Progenitor cell of endocrine pancreas (in vitro differentiated cells): ENCODE measurements at places on chromosomes 5 and 9. TPM values are rescaled to one million over a fixed set of nuclear protein-coding genes. Genes with fewer than 3 reads are reported as not detected.

The DNAJB5 gene
- 12.4 and 15.4 TPM in 2 replicates for total RNA-seq

- H3K27me3 ChIP-seq = no peaks in the 10 kb centered on the region
- H3K27ac ChIP-seq = no peak overlapping the region
- H3K4me3 ChIP-seq = no peak overlapping the region
- peaks cover 20% of the 10 kb centered on the region for H3K36me3 ChIP-seq
These were observed 23.8 kb downstream of the PHAX start for GRCh38 chr5:126624534-126624933.

The PCDHGB4 gene
- total RNA-seq = 16.1 and 17.0 TPM in 2 replicates

DNA sequence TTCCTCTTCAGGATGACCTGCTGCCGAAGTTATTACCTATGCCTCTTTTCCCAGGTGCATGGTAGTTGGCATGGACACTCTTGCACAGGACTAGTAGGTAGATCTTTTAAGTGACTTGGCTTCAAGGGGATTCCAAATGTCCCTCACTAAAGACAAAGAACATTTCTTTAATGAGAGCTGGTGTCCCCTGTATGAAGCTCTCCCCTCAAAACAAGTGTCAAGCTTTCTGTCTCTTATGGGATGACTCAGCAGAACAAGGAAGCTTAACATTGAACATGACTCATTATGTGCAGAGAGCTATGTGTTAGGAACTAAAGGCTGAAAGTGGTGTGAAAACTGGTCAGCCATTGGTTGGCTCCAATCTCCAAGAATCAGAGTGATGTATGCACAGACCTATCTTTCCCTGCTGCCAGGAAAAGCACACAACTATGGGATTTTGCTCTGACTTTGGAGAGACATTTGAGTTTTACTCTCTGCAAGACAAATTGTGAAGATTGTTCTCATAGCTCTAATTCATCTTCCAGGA is 120.5 kb downstream of the PRDM6 start:
- no peaks in the 10 kb centered on the region for H3K27me3 ChIP-seq
- DNase-seq = no peak
- no peak overlapping the region for H3K27ac ChIP-seq
- no peak overlapping the region for H3K4me3 ChIP-seq

DNA sequence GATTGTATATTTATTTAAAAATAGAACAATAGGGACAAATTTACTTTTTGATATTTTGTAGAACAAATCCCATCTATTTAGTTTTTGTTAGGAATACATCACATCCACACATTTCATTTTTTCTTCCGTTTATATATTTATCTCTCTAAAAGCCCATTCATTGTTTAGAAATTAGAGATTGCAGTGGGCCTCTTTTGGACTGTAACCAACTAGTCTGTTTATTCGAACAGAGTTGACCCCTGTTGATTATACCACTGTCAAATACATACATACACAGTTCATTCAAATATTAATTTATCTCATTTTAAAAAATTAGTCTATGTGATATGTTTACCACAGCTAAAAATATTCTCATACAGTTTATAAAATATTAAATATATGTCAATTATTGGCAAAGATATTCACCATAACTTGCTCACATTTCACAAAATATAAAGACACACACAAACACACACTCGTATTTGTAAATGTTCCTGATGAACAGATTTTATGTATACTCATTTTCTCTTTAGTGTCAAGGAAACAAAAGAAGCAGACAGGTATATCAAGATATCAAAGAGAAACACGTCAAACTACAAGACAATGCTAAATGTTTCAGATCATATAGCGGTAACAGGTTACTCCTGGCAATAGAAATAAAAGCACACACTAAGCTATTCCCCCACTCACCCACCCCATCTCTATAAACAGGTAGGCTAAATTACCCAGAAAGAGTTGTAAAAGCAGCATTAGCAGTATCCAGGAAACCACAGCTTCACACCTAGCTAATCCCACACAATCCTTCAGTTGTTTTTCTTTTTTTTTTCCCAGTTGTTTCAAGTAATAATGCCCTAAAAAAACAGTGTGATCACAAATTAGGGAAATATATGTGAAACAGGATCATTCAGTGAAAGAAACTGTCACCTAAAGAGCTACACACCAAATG is 283.9 kb downstream of the ADAMTS6 start:
- H3K27ac ChIP-seq = peak overlapping the region; percentile 33
- H3K36me3 ChIP-seq = peaks cover 1% of the 10 kb centered on the region
- peaks cover 6% of the 10 kb centered on the region for H3K4me1 ChIP-seq

- no peaks in the 10 kb centered on the region for H3K4me1 ChIP-seq
- H3K36me3 ChIP-seq = peaks cover 9% of the 10 kb centered on the region
- H3K27me3 ChIP-seq = no peaks in the 10 kb centered on the region
- no peak overlapping the region for H3K27ac ChIP-seq
These were observed 14.4 kb downstream of the TXN start for GRCh38 chr9:110241858-110242321.

DNA sequence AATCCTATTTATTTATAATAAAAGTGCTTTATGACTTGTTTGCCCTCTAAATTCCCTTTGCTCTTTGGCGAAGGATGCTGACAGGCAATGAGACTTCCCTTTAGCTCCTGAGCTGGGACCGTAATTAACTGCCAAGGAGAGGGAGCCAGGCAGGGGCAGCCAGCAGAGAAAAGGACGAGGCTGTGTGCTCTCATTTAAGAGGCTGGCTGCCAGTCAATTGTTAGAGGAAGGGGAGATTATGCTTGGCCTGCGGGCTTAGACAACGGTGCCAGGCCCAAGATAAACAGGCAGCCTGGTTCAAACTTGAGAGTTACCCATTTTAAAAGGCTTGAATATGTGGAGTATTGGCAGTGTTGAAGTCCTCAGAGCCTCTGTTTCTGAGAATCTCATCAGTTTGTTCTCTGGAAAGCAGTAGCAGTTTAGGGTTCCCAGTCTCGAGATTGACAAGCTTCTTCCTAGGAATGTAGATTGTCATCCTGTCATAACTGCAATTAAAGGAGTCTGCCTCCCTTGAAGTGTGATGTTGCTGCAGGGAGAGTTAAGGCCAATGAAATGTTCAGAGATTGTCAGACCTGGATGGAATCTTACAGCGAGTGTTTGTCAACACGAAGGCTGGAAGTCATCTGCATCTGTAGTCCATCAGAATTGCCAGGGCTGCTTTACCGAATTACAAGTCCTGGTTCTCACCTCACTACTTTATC is 113.2 kb downstream of the JAKMIP2 start:
- H3K4me1 ChIP-seq = peaks cover 11% of the 10 kb centered on the region
- peaks cover 12% of the 10 kb centered on the region for H3K27me3 ChIP-seq
- H3K36me3 ChIP-seq = peaks cover 2% of the 10 kb centered on the region

DNA sequence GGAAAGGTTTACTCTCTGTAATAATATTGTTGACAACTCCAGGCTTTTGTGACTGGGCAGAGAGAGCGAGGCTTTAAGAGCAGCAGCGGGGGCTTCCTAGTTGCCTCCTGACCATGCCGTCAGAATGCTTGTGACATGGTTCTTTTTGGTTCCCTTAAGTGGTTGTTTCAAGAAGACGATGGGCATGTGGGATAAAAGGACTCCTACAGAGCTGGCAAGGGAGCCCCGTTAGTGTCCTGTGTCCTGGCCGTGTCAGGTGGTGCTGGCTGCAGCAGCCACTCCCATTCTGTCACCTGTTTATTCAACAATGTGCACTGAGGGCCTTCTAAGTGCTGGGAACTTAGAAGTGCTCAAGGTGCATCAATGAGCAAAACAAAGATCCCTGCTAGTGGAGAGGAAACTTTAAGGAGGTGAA is 19.7 kb downstream of the LCP2 start:
- no peaks in the 10 kb centered on the region for H3K4me1 ChIP-seq
- no peak overlapping the region for H3K4me3 ChIP-seq
- peaks cover 44% of the 10 kb centered on the region for H3K27me3 ChIP-seq
- no peak for DNase-seq
- H3K27ac ChIP-seq = no peak overlapping the region

GRCh38 chr5:148776780-148777179 is 49.6 kb upstream of the ADRB2 start:
- no peaks in the 10 kb centered on the region for H3K27me3 ChIP-seq
- DNase-seq = no peak
- no peaks in the 10 kb centered on the region for H3K4me1 ChIP-seq
- no peak overlapping the region for H3K27ac ChIP-seq
- no peaks in the 10 kb centered on the region for H3K36me3 ChIP-seq
- no peak overlapping the region for H3K4me3 ChIP-seq

- H3K4me1 ChIP-seq = peaks cover 24% of the 10 kb centered on the region
- no peak for DNase-seq
- H3K4me3 ChIP-seq = no peak overlapping the region
- H3K36me3 ChIP-seq = no peaks in the 10 kb centered on the region
- no peaks in the 10 kb centered on the region for H3K27me3 ChIP-seq
- no peak overlapping the region for H3K27ac ChIP-seq
These were observed 7.2 kb upstream of the FYB1 start for GRCh38 chr5:39226558-39226957.

The SPINK6 gene
- total RNA-seq = not detected in 2 replicates

- no peak for DNase-seq
- peaks cover 29% of the 10 kb centered on the region for H3K27me3 ChIP-seq
- no peaks in the 10 kb centered on the region for H3K36me3 ChIP-seq
- no peak overlapping the region for H3K27ac ChIP-seq
These were observed 241.6 kb downstream of the KIAA0825 start for GRCh38 chr5:94376672-94377345.
